ENCODE measurements at places on chromosomes 3 and 15. TPM values are rescaled to one million over a fixed set of nuclear protein-coding genes. Genes with fewer than 3 reads are reported as not detected.
A peak's percentile ranks its signal among the peaks of the same experiment; 100 is the strongest.

GRCh38 chr3:161199926-161200325 lies 21.2 kb upstream of the NMD3 start:
- H3K4me3 ChIP-seq: no peak overlapping the region
- H3K4me1 ChIP-seq: no peaks in the 10 kb centered on the region
- H3K27ac ChIP-seq: no peak overlapping the region
- no peak for DNase-seq

DNA sequence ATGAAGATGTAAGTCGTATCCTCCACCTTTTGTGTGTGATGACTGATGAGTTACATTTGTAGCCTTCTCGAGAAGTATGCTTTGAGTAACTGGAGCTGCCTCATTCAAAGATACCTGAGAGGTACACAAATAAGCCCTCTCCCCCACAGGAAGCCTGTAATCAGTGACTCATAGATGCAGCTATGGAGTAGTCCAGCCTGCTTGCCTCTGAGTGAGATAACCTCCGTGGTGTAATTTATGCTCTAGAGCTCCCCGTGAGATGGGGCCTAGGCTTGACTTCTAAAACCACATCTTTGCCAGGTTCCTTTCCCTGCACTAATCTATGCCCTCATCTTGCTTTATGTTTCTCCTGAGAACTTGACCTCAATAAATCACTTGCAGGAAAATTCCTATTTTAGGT lies 291.7 kb downstream of the SUCLG2 start:
- H3K36me3 ChIP-seq: no peaks in the 10 kb centered on the region
- DNase-seq: peak; percentile 40
- peaks cover 40% of the 10 kb centered on the region for H3K4me1 ChIP-seq
- peak overlapping the region; percentile 55 for H3K4me3 ChIP-seq

GRCh38 chr15:99564221-99565048 lies 1.3 kb upstream of the MEF2A start:
- H3K27ac ChIP-seq: peak overlapping the region; percentile 1
- H3K36me3 ChIP-seq: peaks cover 7% of the 10 kb centered on the region
- H3K4me1 ChIP-seq: peaks cover 44% of the 10 kb centered on the region
- no peak for DNase-seq

DNA sequence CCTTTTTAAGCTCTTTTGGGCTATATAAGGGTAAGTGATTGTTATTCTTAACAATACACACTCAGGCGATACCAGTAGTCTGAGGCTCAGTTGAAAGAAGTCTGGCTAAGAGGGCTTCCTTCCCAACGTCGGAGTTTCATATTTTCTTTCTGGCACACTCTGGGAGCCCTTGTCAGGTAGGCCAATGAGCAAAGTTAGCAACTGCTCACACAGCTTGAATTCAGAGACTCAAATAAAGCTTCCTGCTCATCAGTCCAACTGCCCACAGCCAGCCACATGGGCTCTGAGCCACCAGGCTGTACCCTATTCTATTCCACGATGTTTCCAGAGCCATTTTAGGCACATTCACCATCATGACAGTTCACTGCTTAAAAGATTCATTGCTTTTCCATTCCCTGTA lies 155.1 kb upstream of the TBL1XR1 start:
- DNase-seq: no peak
- no peaks in the 10 kb centered on the region for H3K27me3 ChIP-seq
- no peak overlapping the region for H3K27ac ChIP-seq
- peaks cover 59% of the 10 kb centered on the region for H3K4me1 ChIP-seq
- no peaks in the 10 kb centered on the region for H3K36me3 ChIP-seq
- no peak overlapping the region for H3K4me3 ChIP-seq

GRCh38 chr3:195451373-195452015 lies 8.7 kb upstream of the ACAP2 start:
- H3K36me3 ChIP-seq: peaks cover 2% of the 10 kb centered on the region
- H3K4me1 ChIP-seq: peaks cover 15% of the 10 kb centered on the region
- no peak overlapping the region for H3K4me3 ChIP-seq
- no peak overlapping the region for H3K27ac ChIP-seq
- no peaks in the 10 kb centered on the region for H3K27me3 ChIP-seq

GRCh38 chr3:125214738-125215137 lies 2.2 kb upstream of the SLC12A8 start:
- H3K4me3 ChIP-seq: peak overlapping the region; percentile 32
- H3K27me3 ChIP-seq: peaks cover 39% of the 10 kb centered on the region
- no peaks in the 10 kb centered on the region for H3K36me3 ChIP-seq
- DNase-seq: no peak

DNA sequence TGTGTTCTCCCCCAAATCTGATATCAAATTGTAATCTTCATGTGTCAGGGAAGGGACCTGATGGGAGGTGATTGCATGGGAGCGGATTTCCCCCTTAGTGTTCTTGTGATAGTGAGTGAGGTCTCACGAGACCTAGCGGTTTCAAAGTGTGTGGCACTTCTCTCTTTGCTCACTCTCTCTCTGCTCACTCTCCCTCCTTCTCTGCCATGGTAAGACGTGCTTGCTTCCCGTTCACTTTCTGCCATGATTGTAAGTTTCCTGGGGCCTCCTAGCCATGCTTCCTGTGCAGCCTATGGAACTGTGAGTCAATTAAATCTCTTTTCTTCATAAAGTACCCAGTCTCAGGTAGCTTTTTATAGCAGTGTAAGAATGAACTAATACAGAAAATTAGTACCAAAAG lies 30.6 kb upstream of the OR5H6 start:
- H3K27me3 ChIP-seq: peaks cover 17% of the 10 kb centered on the region
- H3K27ac ChIP-seq: no peak overlapping the region
- DNase-seq: no peak
- no peaks in the 10 kb centered on the region for H3K36me3 ChIP-seq
- H3K4me1 ChIP-seq: no peaks in the 10 kb centered on the region

DNA sequence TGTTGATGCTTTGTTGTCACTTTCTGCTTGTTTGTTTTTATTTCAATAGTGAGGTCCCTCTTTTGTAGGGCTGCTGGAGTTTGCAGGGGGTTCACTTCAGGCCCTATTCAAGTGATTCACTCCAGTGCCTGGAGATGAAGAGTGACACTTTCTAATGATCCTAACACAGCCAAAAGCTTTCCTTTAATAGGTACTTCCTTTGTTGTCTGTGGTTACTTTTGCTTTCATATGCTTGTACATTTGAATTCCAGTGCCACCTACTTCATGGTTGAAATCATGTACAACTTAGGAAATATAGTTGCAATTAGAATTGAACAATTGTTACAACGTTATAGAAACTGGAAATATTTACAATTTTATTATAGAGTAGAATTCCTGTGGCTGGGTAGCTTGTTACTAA lies 466.8 kb upstream of the EPHA3 start:
- DNase-seq: no peak
- H3K27me3 ChIP-seq: no peaks in the 10 kb centered on the region
- H3K4me1 ChIP-seq: no peaks in the 10 kb centered on the region
- no peak overlapping the region for H3K27ac ChIP-seq

DNA sequence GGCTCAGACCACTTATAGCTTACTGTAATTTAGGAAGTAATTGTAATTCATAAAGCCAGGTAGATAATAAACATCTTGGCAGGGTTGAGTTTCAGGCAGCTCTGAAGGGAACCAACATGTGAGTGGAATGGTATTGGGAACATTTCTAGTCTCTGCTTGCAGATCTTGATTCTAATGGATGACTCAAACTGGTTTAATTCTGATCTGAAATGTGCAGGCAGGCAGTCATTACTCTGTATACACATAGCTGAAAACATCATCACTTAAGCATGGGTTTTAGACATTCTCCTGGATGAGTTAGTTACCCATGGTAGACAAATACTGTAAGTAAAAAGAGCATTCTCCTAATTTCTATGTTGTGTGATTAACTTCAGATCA lies 317.0 kb upstream of the TPRG1 start:
- no peak for DNase-seq
- peaks cover 10% of the 10 kb centered on the region for H3K4me1 ChIP-seq
- no peaks in the 10 kb centered on the region for H3K36me3 ChIP-seq
- H3K27ac ChIP-seq: no peak overlapping the region
- H3K27me3 ChIP-seq: no peaks in the 10 kb centered on the region

The PSMA4 gene
- 207 TPM for total RNA-seq

GRCh38 chr3:127393131-127393820 lies 105.4 kb upstream of the PRR20G start:
- H3K27me3 ChIP-seq: peaks cover 19% of the 10 kb centered on the region
- no peak overlapping the region for H3K27ac ChIP-seq
- no peak overlapping the region for H3K4me3 ChIP-seq
- peaks cover 5% of the 10 kb centered on the region for H3K4me1 ChIP-seq
- no peak for DNase-seq

DNA sequence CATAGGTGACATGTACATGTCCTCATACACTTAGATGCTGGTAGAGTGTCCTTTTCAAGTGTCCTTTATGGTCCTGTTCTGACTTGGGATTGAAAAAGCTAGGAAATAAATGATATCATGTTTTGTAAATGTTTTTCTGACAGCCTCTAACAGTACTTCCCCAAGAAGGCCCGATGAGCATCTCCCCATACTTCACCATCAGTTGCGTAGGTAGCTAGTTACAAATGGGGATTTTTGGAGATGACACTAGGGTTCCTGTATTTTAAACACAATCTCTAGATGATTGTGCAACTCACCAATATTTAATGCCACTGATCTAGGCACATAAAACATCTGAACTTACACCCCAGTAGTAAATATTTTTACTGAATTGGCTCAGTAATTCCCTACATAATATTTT lies 27.8 kb downstream of the SLC25A26 start:
- H3K4me1 ChIP-seq: peaks cover 8% of the 10 kb centered on the region
- no peak for DNase-seq
- peak overlapping the region; percentile 42 for H3K27ac ChIP-seq
- no peak overlapping the region for H3K4me3 ChIP-seq

DNA sequence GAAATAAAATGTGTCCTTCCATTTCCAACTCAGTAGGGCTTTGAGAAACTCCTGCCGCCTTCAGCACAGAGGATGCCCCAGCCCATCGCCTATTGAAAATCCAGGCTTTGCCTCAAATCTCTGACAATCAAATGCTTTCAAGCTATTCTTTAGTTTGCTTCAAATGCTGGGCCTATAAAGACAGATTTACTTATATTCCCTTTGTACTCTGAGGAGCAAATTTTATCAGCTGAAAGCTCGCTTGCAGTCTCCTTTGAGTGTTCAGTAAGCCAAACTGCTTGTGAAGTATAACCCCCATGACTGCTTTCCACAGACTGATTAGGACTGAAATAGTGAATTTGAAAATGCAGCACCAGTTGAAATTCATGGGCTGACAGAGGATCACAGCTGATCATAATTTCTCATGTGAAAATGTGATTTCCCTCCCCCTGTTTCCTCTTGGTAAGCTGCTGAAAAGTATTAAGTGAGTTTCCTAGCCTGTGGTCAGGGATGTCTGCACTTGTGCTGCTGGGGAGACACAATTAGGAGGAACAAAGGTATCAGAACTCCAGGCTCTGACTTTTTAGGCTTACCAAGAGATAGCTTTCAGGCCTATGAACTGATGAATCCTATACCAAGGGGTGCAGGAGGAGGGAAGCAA lies 563.4 kb upstream of the TGFBR2 start:
- H3K27me3 ChIP-seq: peaks cover 21% of the 10 kb centered on the region
- H3K4me3 ChIP-seq: no peak overlapping the region
- H3K4me1 ChIP-seq: peaks cover 13% of the 10 kb centered on the region
- H3K27ac ChIP-seq: no peak overlapping the region

DNA sequence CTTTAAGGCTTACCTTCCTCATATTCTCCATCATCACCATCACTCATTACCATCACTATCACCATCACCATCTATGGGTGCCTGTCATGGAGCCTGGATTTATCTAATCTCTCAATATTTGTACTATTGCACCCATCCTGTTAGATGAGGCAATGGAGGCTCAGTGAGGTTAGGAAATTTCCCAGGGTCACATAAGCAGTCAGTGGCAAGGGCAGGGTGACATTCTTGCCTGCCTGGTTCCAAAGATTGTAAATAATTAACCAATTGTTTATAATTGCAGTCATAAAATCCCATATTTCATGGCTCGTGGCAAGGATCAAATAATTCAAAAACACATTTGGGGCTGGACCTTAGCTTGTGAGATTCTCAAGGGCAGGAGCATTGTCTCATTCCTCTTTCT lies 55.2 kb downstream of the MGLL start:
- no peak overlapping the region for H3K4me3 ChIP-seq
- no peak for DNase-seq
- H3K27me3 ChIP-seq: peaks cover 8% of the 10 kb centered on the region
- H3K36me3 ChIP-seq: no peaks in the 10 kb centered on the region

Data from activated T-cell treated with anti-CD3 and anti-CD28 coated beads, Interleukin-2, amount 50 U/mL, for 72 hours (primary cell).